RCC 7860 (cell line): ENCODE measurements at places on chromosomes 3 and 15.

GRCh38 chr3:13140596-13140995, 67.4 kb upstream of the IQSEC1 start:
- no peak for DNase-seq

GRCh38 chr3:111998636-111999483, at the start of gene TAGLN3:
TAGLN3 (plus strand) TSS chr3:111998922; CDS start chr3:111999423, 501 bp downstream.
- no peak for DNase-seq

DNA sequence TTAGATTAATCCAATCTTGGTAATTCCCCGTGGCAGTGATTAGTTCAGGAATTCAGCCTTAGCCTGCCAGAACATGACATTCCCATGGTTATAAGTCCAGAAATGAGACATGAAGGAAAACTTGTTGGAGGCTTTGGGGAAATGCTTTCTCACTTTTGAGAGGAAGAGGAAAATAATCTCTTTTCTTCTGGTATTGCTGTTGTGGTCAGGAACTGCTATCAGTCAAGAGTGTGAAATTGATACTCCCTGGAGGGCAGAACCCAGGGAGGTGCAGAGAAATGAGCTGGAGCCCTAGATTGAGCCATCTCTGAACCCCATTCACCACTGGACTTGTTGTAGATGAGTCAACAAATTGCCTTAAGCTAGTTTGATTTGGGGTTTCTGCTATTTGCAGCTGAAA, 38.6 kb upstream of the APH1B start:
- DNase-seq = no peak

DNA sequence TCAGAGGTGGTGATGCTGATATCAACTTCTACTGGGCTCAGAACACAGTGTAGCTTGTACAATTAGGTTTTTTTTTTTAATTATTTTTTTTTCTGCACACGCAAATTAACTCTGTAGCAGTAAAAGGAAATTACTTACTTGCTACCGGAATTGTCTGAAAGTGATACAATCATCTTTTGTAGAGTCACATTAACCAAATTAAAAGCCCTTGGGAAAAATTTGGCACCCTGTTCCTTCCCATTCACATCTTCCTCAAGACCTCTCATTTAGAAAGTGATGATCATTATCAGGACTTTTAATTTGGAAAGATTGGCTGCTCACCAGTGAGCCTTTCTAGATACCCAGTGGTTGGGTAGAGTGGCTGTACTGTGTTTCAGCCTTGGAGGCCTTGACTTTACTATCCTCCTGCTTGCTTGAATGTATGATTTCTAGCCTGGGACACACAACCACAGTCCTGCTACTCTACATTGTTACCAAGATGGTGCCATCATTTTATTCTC, 158.3 kb downstream of the ECT2 start:
- DNase-seq = no peak

GRCh38 chr15:38085931-38086568, 151.6 kb downstream of the TMCO5A start:
- DNase-seq = peak; percentile 10

DNA sequence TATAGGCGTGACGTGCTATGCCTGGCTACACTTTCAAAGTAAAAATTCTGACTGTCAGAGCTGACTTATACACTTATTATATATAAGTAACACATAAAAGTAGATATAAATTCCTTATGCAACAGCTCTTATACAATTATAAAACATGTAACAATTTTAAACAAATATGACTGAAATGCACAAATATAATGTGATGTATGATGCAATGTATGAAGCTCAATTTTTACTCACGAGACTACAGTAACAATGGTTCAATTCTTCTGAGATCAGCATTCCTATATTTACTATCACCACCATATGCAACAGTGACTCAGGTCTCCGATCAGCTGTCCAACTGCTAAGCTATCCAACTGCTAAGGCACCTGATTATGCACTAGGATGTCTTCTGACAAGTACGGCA, 8.2 kb downstream of the BNIP2 start:
- DNase-seq = no peak

DNA sequence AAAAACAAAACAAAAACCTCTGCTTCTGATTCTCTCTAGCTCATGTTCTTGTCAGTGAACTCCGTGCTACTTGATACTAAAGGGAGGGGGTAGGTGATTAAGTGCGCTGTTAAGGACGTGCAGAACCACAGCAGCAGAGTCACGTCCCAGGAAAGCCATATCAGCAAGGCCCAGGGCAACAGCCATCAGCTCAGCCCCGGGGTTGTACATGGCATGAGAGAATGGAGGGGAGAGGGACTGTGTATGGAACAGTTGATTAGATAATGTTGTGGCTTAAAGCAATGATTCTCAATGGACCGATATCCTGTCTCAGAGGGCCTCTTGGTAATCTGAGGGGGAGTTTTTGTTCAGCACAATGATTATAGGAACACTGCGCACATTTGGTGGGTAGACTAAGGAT, 27.6 kb downstream of the C2CD4A start:
- DNase-seq = no peak

DNA sequence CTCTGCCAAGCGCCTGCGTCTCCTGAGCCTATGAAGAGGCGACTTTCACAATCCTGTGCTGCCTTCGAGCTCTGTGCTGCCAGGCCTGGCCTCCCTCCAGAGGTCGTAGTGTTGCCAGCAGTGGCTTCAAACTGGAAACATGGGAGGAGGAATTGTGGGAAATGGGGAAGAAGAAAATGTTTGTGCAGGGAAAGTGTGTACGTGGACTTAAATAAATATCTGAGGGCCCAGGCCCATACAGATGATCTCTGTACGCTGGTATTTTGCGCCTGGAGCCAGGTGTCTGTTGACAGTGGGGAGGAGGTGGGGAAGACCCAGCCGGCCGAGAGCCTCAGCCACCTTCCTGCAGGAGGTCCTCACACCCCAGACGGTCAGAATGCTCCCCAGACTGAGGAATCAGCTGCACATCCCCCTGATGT, 44.6 kb downstream of the ZBTB38 start:
- no peak for DNase-seq

GRCh38 chr3:148315756-148316155, 381.9 kb upstream of the AGTR1 start:
- DNase-seq = no peak

DNA sequence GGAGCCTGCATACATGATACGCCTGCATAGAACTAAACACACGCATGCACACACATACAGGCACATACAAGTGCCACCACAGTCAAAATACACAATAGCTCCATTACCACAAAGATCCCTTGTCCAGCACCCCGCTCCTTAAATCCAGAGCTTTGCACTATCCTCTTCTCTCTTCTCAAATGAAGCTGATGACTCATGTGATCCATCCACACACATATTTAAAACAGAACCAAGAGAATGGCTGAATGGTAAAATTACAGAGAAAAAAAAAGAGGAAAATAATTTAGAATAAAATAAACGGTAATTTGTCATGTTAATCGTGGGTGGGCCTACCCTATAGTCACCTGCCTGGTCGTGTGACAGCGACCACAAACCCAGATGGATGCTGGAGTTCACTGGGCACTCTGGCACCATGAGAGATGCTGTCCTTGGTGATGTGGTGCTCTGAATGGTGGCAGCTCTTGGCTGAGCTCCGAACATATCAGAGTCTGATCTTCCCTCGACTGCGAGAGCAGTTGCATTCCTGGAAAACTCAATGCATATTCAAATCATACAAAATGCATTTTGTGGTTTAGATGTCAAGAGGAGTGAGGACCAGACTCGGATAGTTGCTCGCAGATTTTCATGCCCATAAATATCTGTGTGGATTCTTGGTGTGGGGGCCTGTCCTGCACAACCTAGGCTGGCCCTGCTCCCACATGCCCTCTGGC, 8.9 kb downstream of the IQSEC1 start:
- no peak for DNase-seq

GRCh38 chr3:40996382-40996781, 202.9 kb upstream of the CTNNB1 start:
- DNase-seq = no peak

DNA sequence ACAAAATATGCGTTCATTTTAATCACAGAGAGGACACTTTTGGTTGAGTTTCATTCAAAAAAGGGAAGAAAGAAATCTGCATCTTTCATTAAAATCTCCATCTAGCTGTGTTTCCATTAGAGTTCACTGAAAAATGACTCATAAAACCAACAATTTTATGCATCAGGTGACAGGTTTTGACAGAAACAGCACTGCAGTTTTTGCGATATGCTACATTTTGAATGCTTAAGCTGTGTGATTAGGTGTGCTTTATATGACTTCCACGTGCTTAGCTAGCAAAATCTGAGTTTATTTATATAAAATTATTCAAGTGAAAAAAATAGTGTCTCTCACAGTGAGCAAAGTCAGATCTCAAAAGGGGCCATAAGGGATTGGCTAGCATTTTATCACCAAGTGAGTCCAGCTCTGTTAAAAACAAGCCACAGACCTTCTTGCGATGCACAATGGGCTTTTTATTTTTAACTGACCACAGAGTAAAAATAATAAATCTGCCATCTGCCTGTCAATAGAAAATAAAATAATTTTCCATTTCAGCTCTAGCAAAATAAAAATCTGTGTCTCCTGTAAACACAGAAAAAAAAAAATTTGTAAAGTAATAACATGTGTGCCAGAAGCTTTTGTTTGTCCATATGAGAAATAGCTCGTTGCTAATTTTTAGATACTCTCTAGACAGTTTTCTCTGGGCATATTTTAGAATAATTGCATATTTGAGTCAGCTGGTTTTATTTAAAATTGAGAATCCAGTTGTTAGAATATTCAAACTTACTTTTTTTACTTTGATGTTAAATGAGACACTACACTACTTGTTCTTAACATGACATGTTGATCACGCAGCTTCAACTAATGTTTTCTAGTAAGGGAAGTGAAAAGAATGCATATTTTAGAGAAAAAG, 409.8 kb downstream of the ROBO2 start:
- DNase-seq = no peak

DNA sequence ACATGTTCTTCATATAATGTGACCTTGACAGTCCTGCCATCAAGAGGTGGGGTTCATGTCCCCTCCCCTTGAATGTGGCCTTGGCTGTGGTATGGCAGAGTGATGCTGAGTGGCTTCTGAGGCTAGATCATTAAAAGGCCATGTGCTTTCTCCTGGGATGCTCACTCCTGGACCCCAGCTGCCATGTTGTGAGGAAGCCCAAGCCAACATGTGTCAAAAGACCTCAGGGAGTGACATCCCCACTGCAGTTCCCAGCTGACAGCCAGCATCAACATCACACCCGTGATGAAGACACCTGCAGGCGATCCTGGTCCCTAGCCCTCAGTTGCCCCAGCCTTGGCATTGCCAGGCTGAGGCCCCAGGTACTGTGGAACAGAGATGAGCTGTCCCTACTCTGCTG, 36.6 kb downstream of the EBLN2 start:
- no peak for DNase-seq

GRCh38 chr3:190124067-190124466, 3.4 kb upstream of the P3H2 start:
- DNase-seq = no peak

DNA sequence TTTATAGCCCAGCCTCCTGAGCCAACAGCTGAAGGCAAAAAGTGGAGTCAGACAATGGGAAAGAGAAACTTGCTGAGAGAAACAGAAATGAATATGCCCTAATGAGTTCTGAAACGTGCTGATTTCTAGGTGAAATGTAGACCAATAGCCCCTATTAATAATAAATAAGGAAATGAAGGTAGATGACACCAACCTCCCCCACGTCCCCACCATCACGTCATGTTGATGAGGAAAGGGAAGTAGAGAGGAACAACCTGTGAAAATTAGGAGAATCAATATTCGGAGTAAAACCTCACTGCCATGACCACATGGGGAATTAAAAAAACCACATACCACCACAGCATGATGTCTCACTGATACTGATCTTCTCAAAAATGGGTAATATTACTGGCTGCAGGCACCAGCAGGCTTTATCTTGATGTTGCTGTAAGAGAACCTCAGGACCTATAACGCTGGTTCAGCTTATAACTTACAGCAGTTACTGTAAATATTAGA, 64.0 kb downstream of the KAT2B start:
- no peak for DNase-seq
